T-helper 2 cell treated with Interferon-gamma antibody and Interleukin-4, amounts not matched to agents 5 μg/mL and 100 μg/mL, for 36 hours (primary cell): ENCODE measurements at places on chromosomes 3 and 15.

DNA sequence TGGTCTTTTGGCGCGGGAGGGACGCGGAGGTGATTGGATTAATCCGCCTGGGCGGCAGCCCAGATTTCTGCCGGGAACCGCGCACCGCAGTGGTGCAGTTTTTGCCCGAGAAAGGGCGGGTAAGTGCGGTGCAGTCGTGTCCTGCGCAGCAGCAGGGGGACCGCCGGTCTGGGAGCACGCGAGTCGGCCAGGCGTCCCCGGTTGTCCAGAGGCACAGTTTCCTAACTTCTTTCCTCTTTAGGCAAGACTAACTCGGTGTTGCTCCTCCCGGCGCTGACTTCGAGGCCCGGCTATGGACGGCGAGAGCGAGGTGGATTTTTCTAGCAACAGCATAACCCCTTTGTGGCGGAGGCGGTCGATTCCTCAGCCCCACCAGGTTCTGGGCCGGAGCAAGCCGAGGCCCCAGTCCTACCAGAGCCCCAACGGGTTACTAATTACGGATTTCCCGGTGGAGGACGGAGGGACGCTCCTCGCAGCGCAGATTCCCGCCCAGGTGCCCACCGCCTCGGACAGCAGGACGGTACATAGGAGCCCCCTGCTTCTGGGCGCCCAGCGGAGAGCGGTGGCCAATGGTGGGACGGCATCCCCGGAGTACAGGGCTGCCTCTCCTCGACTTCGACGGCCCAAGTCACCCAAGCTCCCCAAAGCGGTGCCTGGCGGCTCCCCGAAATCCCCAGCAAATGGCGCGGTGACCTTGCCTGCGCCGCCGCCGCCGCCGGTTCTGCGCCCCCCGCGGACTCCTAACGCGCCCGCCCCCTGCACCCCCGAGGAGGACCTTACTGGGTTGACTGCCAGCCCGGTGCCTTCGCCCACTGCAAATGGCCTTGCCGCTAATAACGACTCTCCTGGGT is 736 bp downstream of the ARHGEF26 start:
- peak; percentile 6 for DNase-seq

- DNase-seq = no peak
Measured at GRCh38 chr3:69830147-69830546, 90.9 kb downstream of the MITF start.

DNA sequence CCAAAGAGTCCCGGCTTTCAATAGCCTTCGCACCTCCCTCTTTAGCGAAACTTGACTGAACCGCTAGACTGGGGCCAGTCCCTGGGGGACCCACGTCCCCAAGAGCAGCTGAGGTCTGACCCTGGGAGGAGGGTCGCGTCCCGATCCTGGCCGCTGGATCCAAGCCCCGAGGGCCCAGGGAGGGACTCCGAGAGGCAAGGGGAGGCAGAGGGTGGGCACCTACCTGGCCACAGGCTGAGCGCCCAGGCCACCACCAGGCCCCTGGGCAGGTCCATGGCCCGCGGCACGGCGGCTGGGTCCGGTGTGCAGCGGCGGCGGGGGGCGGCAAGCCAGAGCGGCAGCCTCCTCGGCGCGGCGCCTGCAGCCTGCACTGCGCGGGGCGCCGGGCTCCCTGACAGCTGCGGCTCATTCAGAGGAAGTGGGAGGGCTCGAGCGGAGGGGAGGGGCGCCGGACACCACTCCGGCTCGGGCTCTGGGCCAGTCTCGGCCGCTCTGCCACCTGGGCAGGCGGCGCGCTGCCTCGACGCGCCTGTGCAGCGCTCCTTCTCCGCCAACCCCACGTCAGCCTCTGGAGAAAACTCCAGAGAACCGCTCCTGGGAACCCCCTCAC is at the start of gene ITGA11:
ITGA11 (minus strand) TSS at position 372 of the 610 bp plus-strand sequence; CDS start at position 275, 97 bp downstream.
- DNase-seq = no peak

GRCh38 chr3:18900994-18901393 is 247.3 kb upstream of the KCNH8 start:
- no peak for DNase-seq

- no peak for DNase-seq
Measured at GRCh38 chr3:162780313-162780712, 1283.7 kb downstream of the OTOL1 start.

DNA sequence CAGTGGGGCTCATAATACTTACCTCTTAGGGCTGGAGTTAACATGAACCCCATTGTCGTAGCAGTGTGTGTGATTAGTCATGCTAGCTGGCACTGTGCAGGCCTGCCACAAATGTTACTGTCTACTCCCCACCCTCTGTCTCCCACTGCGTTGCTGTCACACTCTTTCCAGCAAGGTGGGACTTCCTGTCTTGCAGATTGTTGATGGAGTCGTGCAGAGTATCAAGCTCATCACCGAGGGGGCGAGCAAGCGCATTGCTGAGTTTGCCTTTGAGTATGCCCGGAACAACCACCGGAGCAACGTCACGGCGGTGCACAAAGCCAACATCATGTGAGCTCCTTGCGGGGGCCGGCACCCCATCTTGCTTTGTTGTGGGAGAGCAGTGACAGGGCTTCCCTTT is 12.9 kb downstream of the IDH3A start:
- DNase-seq = no peak

DNA sequence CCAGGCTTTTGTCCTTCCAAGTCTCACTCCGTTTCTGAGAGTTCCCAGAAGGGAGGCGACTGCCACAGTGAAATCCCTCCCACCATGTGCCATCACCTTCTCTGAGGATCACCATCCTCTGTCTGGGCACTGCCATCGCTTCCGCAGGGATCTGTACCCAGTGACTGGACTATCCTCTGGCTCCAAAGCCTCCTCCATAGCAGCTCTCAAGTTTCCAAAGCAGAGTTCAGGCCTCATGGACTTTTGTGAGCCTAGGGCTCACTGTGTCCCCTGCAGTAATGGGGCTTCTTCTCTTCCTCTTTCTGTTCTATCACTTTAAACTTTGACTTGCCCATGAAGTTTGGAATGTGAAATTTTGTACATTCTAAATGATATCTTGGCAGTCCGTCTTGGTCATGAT is 63.9 kb downstream of the TIPARP start:
- DNase-seq = no peak

GRCh38 chr15:69793431-69793780 is 304.3 kb downstream of the TLE3 start:
- DNase-seq = no peak

DNA sequence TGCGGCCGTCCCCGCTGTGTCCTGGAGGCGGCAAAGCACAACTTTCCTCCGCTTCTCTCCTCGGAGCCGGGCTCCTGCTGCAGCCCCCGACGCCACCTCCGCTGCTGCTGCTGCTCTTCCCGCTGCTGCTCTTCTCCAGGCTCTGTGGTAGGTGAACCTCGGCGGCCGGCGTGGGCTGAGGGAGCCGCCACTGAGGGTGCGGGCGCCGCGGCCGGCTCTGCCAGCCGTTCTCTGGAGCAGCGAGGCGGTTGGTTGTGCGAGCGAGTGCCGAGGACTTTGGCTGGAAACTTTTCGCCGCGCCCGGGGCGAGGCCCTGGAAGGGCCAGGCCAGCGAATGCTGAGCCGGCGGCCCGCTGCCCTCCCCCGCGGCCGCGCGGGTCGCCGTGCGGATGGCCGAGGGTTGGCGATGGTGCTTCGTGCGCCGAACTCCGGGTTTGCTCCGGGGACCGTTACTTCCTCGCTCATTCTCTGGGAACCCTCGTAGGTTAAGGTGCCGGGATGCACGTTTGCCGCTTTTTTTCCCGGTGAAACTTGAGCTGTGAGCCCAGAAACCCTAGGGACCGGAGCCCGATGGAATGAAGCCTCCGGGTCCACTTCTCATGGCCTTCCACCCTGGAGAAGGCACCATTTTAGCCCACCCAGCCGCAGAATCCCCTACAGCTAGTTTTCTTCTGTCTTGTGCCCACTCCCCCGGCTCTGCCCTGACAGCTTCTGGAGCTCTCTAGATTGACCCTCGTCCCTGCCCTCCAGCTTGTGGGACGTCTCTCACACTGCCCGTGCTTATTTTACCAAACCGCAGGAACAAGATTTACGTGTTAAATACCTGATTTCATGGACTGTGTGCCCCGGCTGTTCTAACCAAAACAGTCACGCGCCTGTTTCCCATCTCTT is 660 bp downstream of the NECTIN3 start:
- no peak for DNase-seq
